ENCODE measurements at places on chromosomes 3 and 15.
A peak's percentile ranks its signal among the peaks of the same experiment; 100 is the strongest.

DNA sequence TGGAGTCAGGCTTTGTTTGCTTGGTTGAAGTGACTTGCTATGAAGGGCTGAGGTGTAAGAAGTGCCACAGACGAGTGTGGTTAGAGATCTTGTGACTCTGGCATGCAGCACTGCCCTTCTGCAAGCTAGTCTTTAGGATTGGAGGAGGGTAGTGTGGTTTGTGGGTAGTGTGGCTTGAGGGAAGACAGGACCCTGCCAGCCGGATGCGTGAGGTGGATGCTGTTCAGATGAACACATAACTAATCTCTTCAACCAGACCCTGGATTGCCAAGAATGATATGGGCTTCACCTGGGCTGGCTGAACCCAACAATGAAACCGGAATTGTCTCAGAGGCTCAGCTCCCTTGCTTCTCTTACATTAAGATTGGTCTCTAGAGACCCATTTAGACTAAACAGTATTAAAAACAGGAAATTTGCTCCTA, 32.7 kb downstream of the STARD9 start:
- no peak overlapping the region for H3K4me3 ChIP-seq
- H3K27ac ChIP-seq, result no peak overlapping the region
- H3K4me1 ChIP-seq, result no peaks in the 10 kb centered on the region

GRCh38 chr15:100849021-100849854, 30.4 kb upstream of the ALDH1A3 start:
- H3K4me1 ChIP-seq, result no peaks in the 10 kb centered on the region
- no peak for DNase-seq
- H3K4me3 ChIP-seq, result no peak overlapping the region
- no peak overlapping the region for H3K27ac ChIP-seq
- no peaks in the 10 kb centered on the region for H3K36me3 ChIP-seq

DNA sequence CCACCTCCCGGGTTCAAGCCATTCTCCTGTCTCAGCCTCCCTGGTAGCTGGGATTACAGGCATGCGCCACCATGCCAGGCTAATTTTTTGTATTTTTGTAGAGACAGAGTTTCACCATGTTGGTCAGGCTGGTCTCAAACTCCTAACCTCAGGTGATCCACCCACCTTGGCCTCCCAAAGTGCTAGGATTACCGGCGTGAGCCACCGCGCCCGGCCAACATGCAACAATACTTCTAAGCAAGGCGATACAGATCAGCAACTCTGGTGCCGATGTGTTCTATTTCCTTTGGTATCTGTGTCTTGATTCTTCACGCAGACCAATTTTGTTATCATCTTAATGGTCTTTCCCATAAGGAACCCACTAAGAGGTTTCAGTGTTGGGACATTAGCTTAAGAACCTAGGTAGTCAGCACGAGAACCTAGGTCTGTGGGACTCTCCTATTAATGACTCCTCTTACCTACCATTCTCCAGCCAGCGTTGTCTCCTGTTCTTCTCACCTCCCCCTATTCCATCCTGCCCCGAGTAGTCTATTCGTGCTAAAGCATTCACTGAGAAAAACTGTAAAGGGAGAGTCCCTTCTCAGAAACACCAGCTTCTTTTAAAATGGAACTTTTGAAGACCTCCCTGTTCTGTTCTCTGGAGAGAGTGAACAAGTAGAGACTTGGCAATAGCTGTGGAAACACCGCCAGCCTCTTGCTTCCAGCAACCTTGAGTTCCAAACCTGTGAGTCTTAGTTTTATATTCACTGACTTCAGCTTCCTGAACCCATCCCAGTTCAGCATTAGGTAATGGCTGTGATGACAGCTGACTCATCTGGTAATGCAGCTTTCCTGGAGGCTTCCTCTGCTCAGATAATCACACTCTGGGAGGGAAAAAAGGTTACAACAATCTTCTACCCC, 61.2 kb downstream of the TSC22D2 start:
- H3K27ac ChIP-seq, result no peak overlapping the region
- H3K36me3 ChIP-seq, result no peaks in the 10 kb centered on the region
- DNase-seq, result no peak
- no peaks in the 10 kb centered on the region for H3K27me3 ChIP-seq
- H3K4me1 ChIP-seq, result no peaks in the 10 kb centered on the region

- peaks cover 25% of the 10 kb centered on the region for H3K4me1 ChIP-seq
- H3K27ac ChIP-seq, result no peak overlapping the region
- no peaks in the 10 kb centered on the region for H3K36me3 ChIP-seq
- no peaks in the 10 kb centered on the region for H3K27me3 ChIP-seq
- no peak overlapping the region for H3K4me3 ChIP-seq
These were observed 142.6 kb downstream of the RPLP1 start for GRCh38 chr15:69595009-69595791.

GRCh38 chr3:146148468-146148931, 12.5 kb downstream of the PLOD2 start:
- peak overlapping the region; percentile 58 for H3K27ac ChIP-seq
- H3K4me1 ChIP-seq, result peaks cover 30% of the 10 kb centered on the region
- H3K27me3 ChIP-seq, result no peaks in the 10 kb centered on the region
- no peak for DNase-seq

DNA sequence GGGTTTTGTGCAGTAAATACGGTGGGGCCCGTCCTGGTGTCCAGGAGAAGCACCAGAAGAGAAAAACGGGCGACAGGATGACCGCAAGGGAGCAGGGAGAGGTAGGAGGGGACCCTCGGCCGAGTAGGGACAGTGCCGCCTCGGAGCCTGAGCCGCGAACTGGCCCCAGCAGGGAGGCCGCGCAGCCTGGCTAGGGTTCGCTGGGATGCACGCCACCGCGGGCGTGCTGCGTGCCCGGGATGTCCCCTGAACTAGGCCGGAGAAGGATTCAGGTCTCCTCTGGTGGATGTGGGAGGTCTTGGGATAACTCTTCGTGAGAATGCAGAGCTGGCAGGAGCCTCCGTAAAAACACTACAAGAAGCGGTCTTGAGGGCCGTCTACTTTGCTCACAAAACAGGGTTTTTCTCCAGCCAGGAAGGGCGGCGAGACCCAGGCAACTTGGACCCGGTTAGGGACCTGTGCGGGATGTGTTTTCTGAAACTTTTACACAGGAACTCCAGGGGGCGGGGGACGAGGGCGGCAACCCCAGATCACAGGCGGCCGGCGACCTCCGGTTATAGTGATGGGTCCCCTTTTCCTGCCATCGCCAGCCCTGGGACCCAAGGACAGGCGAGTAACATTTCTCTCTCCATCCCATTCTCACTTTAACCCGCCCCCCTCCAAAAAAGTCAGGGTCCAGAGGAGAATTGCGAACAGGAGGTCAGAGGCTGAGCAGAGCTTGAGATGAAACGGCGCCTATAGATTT, 35.5 kb downstream of the NR2F2 start:
- H3K36me3 ChIP-seq, result no peaks in the 10 kb centered on the region
- peaks cover 4% of the 10 kb centered on the region for H3K4me1 ChIP-seq
- DNase-seq, result no peak
- no peak overlapping the region for H3K27ac ChIP-seq

GRCh38 chr15:51243774-51244173, 94.6 kb downstream of the CYP19A1 start:
- no peaks in the 10 kb centered on the region for H3K27me3 ChIP-seq
- no peaks in the 10 kb centered on the region for H3K4me1 ChIP-seq
- no peaks in the 10 kb centered on the region for H3K36me3 ChIP-seq
- DNase-seq, result no peak
- H3K4me3 ChIP-seq, result no peak overlapping the region

GRCh38 chr3:196378146-196378841, 40.1 kb upstream of the TM4SF19 start:
- H3K4me3 ChIP-seq, result no peak overlapping the region
- H3K36me3 ChIP-seq, result no peaks in the 10 kb centered on the region
- DNase-seq, result no peak
- H3K4me1 ChIP-seq, result no peaks in the 10 kb centered on the region

DNA sequence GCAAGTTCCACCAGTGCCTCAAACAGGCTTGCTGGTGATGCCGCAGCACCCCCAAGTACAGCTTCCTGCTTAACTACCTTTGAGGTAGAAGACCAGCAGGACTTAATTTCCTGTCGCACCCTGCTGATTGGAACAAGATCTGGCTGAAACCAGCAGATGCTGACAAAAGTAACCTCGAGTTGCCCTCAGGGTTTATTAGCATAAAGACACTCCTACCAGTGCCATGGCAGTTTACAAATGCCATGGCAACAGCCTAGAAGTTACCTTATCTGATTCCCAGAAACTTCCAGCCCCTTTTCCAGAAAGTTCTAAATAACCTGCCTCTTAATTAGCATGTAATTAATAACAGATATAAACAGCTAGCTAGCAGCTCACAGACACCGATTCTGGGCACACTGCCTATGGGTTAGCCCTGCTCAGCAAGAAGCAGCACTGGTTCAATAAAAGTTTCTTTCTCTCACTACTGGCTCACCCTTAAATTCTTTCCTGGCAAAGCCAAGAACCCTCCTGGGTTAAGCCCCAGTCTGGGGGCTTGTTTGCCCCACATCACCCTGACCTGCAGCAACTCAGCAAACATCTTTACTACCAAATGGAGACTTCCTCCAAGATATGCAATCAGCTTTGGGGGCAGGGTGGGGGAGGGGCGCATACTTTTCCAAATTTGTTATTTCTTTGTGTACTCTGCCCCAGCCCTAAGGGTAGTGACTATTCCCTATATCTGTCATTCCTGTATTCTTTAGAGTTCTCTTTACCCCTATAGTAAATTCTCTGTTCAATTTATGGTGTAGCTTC, 54.2 kb downstream of the MAP4 start:
- DNase-seq, result no peak
- H3K36me3 ChIP-seq, result no peaks in the 10 kb centered on the region
- H3K4me3 ChIP-seq, result no peak overlapping the region
- H3K27me3 ChIP-seq, result no peaks in the 10 kb centered on the region
- H3K27ac ChIP-seq, result no peak overlapping the region

GRCh38 chr3:104606812-104607211, 759.9 kb upstream of the ALCAM start:
- no peak for DNase-seq
- H3K27me3 ChIP-seq, result no peaks in the 10 kb centered on the region
- no peak overlapping the region for H3K4me3 ChIP-seq
- H3K27ac ChIP-seq, result no peak overlapping the region
- H3K4me1 ChIP-seq, result no peaks in the 10 kb centered on the region
- H3K36me3 ChIP-seq, result no peaks in the 10 kb centered on the region

GRCh38 chr15:61524086-61524485, 295.0 kb upstream of the RORA start:
- H3K27ac ChIP-seq, result no peak overlapping the region
- no peaks in the 10 kb centered on the region for H3K36me3 ChIP-seq
- DNase-seq, result no peak
- H3K4me3 ChIP-seq, result no peak overlapping the region
- H3K27me3 ChIP-seq, result no peaks in the 10 kb centered on the region

- H3K4me3 ChIP-seq, result no peak overlapping the region
- H3K36me3 ChIP-seq, result peaks cover 1% of the 10 kb centered on the region
- no peak overlapping the region for H3K27ac ChIP-seq
- no peaks in the 10 kb centered on the region for H3K27me3 ChIP-seq
- DNase-seq, result peak; percentile 61
These were observed 71.1 kb downstream of the DNAJB8 start for GRCh38 chr3:128395500-128396162.

GRCh38 chr3:35789042-35789831, 149.9 kb downstream of the ARPP21 start:
- no peak overlapping the region for H3K4me3 ChIP-seq
- DNase-seq, result no peak
- H3K27me3 ChIP-seq, result no peaks in the 10 kb centered on the region
- no peaks in the 10 kb centered on the region for H3K36me3 ChIP-seq
- H3K27ac ChIP-seq, result no peak overlapping the region

DNA sequence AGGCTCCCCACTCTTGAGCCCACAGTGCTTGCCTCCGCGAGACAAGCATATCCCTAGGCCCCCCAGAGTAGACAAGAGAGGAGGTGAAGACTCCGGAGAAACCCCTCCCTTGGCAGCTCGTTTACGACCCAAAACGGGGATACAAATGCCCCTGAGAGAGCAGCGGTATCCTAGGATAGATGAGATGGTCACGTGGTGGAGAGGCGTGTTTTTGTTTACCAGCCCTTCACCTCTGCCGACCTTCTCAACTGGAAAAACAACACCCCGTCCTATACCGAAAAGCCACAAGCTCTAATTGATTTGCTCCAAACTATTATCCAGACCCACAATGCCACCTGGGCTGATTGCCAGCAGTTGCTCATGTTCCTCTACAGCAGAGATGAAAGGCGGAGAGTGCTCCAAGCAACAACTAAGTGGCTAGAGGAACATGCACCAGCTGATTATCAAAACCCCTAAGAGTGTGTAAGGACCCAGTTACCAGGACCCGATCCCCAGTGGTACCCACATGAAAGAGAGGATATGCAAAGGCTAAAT, 99.5 kb upstream of the OSBPL11 start:
- no peak for DNase-seq
- no peaks in the 10 kb centered on the region for H3K27me3 ChIP-seq
- no peak overlapping the region for H3K4me3 ChIP-seq
- no peaks in the 10 kb centered on the region for H3K4me1 ChIP-seq
- H3K27ac ChIP-seq, result no peak overlapping the region

DNA sequence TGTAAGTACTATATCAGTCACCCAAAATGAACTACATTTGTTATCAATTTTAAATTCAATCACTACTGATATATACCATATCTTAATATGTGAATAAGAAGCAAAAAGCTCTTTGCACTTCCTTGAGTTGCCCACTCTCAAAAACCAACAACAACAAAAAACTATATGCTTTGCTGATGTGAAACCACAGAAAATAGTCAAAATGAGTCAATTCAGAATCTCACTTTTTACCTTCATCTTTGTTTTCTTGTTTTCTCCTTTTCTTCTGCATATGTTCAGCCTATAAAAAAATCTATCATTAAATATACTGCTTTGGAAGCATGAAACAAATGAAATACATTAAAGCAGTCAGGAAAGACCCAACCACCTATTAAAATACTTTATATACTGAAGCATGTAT, 80.7 kb downstream of the UBR1 start:
- DNase-seq, result no peak
- H3K4me3 ChIP-seq, result no peak overlapping the region
- peaks cover 34% of the 10 kb centered on the region for H3K36me3 ChIP-seq
- no peaks in the 10 kb centered on the region for H3K4me1 ChIP-seq
- no peaks in the 10 kb centered on the region for H3K27me3 ChIP-seq

DNA sequence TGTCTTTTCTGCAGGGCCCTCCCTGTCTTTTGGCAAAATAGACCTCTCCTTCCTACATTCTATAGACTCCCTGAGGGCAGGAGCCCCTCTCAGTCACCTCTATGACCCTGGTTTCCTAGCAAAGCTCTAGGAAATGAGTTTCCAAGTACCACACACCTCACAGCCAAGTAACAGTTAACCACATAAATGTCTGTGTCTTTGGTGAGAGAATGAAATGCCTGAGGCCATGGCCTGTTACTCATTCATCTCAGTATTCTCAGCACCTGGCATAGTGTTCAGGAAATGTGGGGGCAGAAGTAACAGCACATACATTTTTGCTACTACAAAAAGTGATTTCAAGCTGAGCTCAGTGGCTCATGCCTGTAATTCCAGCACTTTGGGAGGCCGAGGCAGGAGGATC, 21.0 kb downstream of the RFT1 start:
- DNase-seq, result no peak
- peaks cover 3% of the 10 kb centered on the region for H3K36me3 ChIP-seq
- H3K27ac ChIP-seq, result no peak overlapping the region
- H3K27me3 ChIP-seq, result no peaks in the 10 kb centered on the region
- H3K4me1 ChIP-seq, result peaks cover 5% of the 10 kb centered on the region

- no peak overlapping the region for H3K27ac ChIP-seq
- DNase-seq, result no peak
- no peaks in the 10 kb centered on the region for H3K4me1 ChIP-seq
- H3K36me3 ChIP-seq, result no peaks in the 10 kb centered on the region
These were observed 569.8 kb downstream of the EDEM1 start for GRCh38 chr3:5757213-5757804.

GRCh38 chr15:40243126-40243810, 4.4 kb downstream of the PAK6 start:
- peaks cover 3% of the 10 kb centered on the region for H3K4me1 ChIP-seq
- H3K27ac ChIP-seq, result no peak overlapping the region
- H3K27me3 ChIP-seq, result no peaks in the 10 kb centered on the region
- no peak overlapping the region for H3K4me3 ChIP-seq

Measured in liver (tissue), 10 donors.